Cortex of kidney (tissue), 1 donor: ENCODE measurements at places on chromosomes 6 and 20.

DNA sequence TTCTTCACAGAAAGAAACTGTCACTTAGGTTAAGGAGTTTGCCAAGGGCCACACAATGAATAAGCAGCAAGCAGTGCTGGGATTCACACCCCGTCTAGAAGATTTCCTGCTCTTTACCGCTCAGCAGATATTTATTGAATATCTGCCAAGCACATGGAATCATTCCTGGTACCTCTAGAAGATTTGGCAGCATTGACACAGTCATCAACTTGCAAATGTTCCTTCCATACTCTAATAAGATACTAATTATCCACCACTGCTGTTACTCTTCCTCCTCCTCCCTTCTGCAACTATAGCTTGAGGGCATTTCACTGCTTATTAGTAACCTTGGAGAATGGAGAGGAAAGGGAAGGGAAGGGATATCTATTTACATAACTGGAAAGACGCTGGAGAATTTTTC, 13.0 kb downstream of the MOXD1 start:
- DNase-seq: no peak

DNA sequence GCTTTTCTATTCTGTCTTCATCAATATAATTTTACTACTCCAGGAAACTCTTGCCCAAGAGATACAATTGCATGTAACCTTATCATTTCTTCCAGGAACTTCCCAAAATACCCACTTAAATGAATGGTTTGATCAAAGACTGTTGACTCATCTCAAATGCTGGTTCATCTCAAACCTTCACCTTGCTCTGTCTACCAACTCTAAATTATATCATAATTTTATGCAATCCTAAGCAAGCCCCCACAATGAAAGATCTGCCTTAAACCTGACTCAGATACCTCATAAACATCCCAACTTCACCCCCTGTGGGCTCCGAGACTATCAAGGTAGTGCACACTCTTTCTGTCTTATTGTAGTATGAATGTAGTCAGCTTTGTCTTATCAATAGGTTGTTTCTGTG, 65.5 kb upstream of the GCM1 start:
- DNase-seq: no peak

- DNase-seq: no peak
Observed at GRCh38 chr6:144232176-144232831, 52.8 kb upstream of the UTRN start.

DNA sequence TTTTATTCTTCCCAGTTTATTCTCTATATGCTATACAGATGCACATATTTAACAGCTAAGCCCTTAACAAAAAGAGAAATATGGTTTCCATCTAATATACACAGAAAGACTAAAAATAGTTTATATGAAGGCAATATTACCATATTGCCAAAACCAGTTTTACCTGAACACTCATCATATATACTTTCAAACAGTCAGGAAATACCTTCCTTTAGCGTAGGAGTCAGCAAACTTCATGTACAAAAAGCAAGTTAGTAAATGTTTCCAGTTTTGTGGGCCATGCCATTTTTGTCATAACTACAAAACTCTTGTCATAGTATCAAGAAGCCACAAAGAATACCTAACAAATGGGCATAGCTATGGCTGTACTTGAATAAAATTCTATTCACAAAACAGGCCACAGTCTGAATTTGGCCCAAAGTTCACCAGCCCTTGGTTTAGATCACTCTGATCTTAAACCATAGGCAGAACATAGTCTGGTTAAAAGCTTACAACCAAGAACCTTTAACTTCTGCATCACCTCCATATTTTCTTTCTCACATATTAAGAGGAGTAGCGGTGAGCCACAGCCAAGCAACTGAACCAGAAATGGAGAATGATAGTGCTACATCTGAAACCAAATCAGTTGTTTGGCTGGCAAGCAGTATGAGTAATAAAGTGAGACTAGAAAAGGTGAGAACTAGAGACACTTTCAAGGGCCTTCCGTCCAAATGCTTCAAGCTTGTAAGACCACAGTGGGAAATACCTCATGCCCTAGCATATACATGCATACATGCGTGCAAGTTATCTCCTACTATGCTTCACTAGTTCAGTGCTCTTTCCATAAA, 116.6 kb downstream of the PTPRK start:
- no peak for DNase-seq

DNA sequence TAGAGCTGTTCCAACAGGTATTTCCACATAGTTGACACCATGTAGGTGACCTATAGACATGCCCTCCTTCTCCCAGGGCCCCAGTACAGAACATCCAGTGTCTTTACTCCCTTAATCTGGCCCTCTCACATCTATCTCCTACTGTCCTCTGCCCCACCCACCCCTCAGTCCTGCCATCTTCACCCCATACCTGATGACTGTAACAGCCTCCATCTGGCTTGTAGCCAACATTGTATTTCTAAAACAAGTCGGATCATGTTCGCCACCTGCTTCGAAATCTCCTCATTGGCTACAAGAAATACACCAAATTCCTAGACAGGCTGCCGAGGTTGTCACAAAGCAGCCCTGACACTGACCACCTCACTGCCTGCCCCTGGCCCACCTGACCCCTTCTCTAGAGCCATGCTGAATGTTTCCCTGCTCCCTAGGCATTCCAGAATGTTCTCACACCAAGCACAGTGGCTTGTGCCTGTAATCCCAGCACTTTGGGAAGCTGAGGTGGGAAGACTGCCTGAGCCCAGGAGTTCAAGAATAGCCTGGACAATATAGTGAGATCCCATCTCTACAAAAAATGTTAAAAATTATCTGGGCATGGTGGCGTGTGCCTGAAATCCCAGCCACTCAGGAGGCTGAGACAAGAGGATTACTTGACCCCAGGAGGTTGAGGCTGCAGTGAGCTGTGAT, 6.0 kb downstream of the ZC3H12D start:
- no peak for DNase-seq

- no peak for DNase-seq
Observed at GRCh38 chr6:85866370-85866730, 223.7 kb upstream of the SYNCRIP start.

GRCh38 chr6:30883685-30884520, at the start of gene DDR1:
TSS of gene DDR1 (plus strand) at chr6:30884519. CDS start at chr6:30888730, 4,211 bp downstream.
- no peak for DNase-seq

DNA sequence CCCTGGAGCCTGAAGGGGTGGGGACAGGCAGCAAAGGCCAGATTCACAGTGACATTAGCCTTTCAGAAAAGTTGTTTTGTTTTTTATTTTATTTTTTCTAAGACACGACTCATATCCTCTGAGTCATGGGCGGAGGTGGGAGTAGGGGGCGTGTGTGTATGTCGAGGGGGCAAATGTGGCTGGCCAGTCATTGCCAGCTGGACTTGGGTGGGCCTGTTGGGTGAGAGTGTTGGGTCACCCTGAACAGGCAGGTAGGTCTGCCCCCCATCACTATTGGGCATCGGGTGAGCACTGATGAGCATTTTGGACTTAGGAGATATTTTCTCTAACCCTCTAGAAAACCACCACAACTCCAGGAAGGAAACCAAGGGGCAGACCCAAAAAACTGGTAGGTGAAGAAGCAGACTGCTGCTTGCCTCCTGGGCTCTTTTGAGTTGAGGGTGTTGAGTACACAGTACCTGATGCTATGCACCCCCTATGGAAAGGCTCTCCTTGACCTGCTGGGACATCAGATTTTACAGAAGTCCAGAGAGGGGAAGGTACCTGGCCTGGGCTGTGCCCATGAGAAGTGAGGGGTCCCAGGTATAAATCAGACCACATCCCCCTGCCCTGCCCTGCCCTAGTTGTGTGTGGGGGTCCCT, 5.6 kb downstream of the SMIM29 start:
- DNase-seq: no peak
